Parietal lobe (tissue), 2 donors: ENCODE measurements at places on chromosomes 16 and 17. TPM values are rescaled to one million over a fixed set of nuclear protein-coding genes. Genes with fewer than 3 reads are reported as not detected.

PLEKHM1 gene
- 21.3 TPM for total RNA-seq

DOC2A gene
- total RNA-seq: 17.2 TPM

IL34 gene
- total RNA-seq: 2.8 TPM

SLC5A10 gene
- not detected for total RNA-seq

RHBDL3 gene
- total RNA-seq: 2.5 TPM

ASB16 gene
- total RNA-seq: not detected

CSF3 gene
- total RNA-seq: not detected

OR3A2 gene
- 1.3 TPM for total RNA-seq

TMEM238L gene
- total RNA-seq: not detected

SLFN12 gene
- total RNA-seq: 2.2 TPM

KRT28 gene
- total RNA-seq: not detected

ZFPM1 gene
- total RNA-seq: 2.2 TPM

RABEP2 gene
- 21.9 TPM for total RNA-seq

TRIM72 gene
- total RNA-seq: 0.63 TPM

GRAP gene
- 2.8 TPM for total RNA-seq

APOH gene
- not detected for total RNA-seq

TSPOAP1 gene
- 91.7 TPM for total RNA-seq

SEPTIN12 gene
- not detected for total RNA-seq

SHISA9 gene
- total RNA-seq: 33.5 TPM

MT1B gene
- not detected for total RNA-seq

PPM1D gene
- total RNA-seq: 14.4 TPM

ACSM2A gene
- total RNA-seq: not detected

BCL6B gene
- 3.1 TPM for total RNA-seq

CLEC18A gene
- 3.1 TPM for total RNA-seq

ATP2A1 gene
- total RNA-seq: 0.63 TPM

TEKT5 gene
- 2.8 TPM for total RNA-seq

KRTAP4-9 gene
- not detected for total RNA-seq

PRR15L gene
- total RNA-seq: not detected

LYRM9 gene
- 16.6 TPM for total RNA-seq

TMEM106A gene
- 1.3 TPM for total RNA-seq
